RPMI7951 (cell line): ENCODE measurements at places on chromosomes 12 and 14. TPM values are rescaled to one million over a fixed set of nuclear protein-coding genes. Genes with fewer than 3 reads are reported as not detected.
A peak's percentile ranks its signal among the peaks of the same experiment; 100 is the strongest.

TPPP2 gene
- total RNA-seq = not detected in 2 replicates

ADCY6 gene
- 10.3 and 10.8 TPM in 2 replicates for total RNA-seq

TBK1 gene
- 26.2 and 32.1 TPM in 2 replicates for total RNA-seq

SERPINA10 gene
- total RNA-seq = not detected in 2 replicates

FBXO33 gene
- 11.5 and 13.1 TPM in 2 replicates for total RNA-seq

CLEC2A gene
- total RNA-seq = not detected in 2 replicates

PSMA6 gene
- 371 and 402 TPM in 2 replicates for total RNA-seq

KRT77 gene
- total RNA-seq = not detected in 2 replicates

SYNDIG1L gene
- not detected in 2 replicates for total RNA-seq

CACNA1C gene
- total RNA-seq = 0.98 and 1.6 TPM in 2 replicates

RNASE7 gene
- total RNA-seq = not detected in 2 replicates

- DNase-seq = no peak
These were observed 406.9 kb upstream of the SOX5 start for GRCh38 chr12:24356240-24356804.

DNA sequence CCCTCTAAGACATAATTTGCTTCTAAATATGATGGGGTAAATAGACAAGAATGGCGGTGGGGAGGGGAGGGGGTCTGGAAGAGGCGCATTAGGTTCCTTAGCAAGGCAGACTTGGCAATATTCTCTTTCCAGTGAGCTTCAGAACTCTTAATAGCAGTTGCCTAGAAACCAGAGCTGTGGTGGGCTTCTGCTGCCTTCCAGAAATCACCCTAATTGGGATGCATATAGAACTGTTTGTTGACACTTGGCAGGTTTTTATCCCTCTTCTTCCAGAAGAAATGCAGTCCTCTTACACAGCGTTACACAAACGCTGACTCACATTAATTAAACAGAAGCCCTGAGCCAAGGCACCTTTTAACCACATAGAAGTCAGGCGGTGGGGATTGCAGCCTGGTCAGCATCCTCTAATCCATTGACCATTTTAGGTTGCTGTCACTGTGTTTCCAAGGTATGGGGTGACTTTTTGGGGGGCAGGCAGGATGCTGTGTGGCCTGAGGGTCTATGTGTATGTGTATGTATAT lies 114.1 kb downstream of the CCDC60 start:
- no peak for DNase-seq

DNA sequence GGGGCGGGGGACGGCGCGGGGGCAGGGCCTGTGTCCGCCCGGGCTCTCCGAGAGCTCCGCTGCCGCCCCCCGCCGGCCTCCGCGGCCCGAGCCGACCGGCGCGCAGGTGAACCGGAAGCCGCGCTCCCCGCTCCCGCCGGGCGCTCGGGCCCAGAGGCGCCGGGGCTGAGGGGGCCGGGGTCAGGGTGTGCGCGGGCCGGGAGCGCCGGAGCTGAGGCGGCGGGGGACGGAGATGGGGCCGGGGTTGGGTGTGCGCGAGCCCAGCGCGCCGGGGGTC lies 431 bp downstream of the HIP1R start:
- DNase-seq = no peak

DNA sequence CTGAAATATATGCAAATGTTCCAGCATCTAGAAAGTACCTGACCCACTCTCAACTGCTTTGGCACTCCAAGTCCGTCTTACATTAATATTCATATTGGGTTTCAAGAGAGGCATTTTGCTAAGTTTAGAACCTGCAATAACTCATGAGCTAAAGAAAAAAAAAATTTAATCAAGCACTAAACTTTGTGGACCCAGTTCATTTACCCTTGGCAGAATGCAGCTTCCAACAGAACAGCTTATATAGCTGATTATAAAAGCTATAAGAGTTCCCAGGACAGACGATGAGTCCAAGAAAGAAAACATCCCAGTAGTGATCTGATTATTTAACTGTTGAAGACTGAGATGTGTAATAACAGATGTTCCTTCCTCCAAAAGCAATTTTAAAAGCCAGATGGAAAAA lies 592.0 kb downstream of the KCNH5 start:
- no peak for DNase-seq

DNA sequence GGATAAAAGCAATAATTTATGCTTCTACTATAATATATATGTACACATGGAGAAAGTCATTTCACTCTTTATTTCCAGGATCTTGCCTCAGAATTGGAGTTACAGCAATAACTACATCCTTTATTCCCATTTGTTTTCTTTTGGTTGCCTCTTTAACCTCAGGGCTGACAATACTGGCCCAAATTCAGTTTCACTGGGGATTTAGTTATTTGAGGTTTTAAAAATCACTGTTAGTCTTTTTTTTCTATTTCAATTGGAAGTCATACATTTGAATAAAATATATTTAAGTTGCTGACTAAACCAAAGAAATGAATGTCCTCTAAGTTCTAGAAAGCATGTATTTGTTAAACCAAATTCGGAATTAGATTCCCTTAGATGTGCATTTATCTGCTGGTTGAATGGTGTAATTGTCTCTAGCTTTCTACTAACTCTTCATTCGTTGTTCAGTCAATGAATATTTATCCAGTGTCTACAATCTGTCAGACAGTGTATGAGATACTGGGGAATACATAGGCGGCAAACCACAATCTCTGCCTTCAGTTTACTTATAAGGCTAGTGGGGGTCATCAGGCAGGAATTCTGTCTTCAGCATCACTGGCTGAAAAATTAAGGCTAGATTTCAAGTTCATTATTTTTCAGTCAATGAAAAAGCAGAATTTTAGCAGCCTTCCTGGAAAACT lies 190.8 kb upstream of the ARHGAP5 start:
- DNase-seq = peak; percentile 36

GRCh38 chr12:6549684-6550151 lies 6.1 kb downstream of the IFFO1 start:
- no peak for DNase-seq

GRCh38 chr14:105120056-105120455 lies 48.5 kb downstream of the JAG2 start:
- no peak for DNase-seq

DNA sequence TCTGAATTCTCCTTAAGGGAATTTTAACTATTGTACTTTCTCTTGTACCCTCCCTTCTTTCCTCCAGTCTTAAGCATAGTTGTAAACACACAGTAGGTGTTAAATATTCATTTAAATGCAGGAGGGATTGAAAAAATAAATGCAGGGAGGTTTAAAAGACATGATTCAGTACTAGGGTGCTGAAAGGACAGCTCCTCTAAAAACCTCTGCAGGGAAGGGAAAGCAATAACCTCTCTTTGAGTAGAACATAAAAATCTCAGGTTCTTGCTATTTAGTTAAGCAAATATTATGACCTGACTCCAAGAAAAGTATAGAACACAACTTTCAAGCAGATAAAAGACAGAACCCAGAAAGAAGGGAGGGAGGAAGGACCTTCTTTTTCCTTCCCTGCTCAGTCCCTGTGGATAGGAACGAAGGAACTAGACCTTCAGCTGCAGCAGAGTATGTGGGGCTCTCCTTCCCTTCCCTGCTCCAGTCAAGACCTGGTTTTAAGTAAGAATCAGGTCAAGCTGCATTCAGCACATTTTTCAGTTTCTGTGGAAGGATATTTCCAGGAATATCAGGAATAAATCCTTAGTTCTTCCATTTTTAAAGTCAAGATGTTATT lies 4.7 kb downstream of the MAP3K9 start:
- no peak for DNase-seq

GRCh38 chr12:50185301-50185895 lies 18.2 kb upstream of the CERS5 start:
- DNase-seq = no peak

DNA sequence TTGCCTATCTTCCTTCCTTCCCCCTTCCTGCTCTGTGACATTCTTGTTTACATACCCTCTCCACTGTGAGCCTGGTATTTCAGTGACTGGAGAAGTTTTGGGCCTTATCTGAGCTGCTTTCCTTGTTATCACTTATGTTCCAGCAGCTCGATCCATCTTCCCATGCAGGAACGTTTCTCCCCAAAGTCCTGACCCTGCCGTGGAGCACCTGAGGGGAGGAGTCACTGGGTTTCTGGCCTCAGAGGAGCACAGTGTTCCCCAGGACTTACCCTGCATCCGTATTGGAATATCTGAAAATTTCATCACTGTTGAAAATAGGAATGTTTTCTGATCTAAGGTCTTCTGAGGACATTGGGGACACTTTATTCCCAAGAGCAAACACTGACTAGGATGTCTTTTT lies 141.8 kb downstream of the CACNA1C start:
- DNase-seq = no peak

- DNase-seq = no peak
These were observed 82.0 kb downstream of the BTG1 start for GRCh38 chr12:92063641-92064040.

- peak; percentile 93 for DNase-seq
These were observed 7.1 kb downstream of the LTBP2 start for GRCh38 chr14:74604911-74605310.

DNA sequence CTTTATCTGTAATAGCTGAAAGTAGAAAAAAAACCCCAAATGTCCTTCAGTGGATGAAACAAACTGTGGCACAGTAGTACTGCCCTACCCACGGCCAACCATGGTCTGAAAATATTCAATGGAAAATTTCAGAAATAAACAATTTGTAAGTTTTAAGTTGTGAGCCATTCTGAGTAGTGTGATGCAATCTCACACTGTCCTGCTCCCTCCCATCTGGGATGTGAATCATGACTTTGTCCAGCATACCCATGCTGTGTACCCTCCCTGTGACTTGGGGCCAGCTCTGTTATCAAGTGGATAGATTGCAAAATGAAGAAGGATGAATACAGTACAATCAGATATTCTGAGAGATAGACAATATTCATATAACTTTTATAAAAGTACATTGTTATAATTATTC lies 106.2 kb downstream of the SMOC1 start:
- no peak for DNase-seq

- DNase-seq = no peak
These were observed 417.6 kb downstream of the PDZRN4 start for GRCh38 chr12:41605545-41606305.

DNA sequence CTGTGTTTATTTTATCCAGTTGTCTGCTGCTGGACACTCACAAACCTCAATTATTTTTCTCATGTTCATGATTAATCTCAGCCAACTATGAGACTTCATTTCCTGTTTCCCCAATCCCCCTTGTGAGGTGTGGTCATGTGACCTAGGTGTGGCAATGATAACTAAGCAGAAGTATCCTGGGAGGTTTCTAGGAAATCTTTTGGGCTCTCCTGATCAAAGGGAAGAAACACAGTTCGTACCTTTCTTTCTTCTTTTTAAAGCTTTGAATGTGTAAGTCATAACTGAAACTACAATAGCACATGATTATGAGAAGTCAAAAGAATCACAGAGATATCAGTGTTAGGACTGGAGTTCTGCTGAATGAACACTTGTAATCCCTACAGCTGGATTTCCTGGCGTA lies 34.4 kb upstream of the MANSC4 start:
- DNase-seq = no peak

DNA sequence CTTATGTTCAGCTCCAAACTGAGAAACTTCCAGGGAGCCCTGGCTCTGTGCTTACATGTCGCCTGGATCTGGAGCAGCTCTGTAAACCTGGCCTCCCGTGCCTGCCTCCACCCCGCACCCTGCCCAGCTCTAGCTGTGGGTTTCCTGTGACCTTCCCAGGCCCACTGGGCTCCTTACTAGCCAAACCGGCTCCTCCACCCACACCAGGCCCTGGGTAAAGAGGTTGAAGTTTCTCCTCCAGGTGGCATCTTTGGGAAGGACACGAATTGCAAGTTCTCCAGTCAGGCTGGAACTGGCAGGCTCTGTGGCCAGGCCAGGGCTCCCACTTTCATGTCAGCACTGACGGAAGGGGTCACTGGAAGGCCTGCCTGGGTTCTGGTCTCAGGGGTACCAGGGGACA lies 60.9 kb upstream of the ZFP36L1 start:
- DNase-seq = no peak

DNA sequence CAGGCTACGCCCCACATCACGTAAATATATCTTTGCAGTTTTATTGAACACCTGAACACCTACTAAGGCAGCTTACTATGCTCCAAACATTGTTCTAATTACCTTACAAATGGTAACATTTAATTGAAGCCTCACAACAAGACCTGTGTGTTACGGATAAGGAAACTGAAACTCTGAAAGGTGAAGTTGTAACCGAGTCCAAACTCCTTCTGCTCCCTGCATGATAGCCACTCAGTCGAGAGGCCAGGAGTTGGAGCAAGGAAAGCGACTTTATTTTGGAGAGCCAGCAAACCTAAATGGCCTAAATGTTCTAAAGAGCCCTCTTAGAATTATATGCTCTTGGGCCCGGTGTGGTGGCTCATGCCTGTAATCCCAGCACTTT lies 12.6 kb upstream of the TRPV4 start:
- no peak for DNase-seq

GRCh38 chr14:100609331-100609870 lies 22.2 kb upstream of the BEGAIN start:
- no peak for DNase-seq

DNA sequence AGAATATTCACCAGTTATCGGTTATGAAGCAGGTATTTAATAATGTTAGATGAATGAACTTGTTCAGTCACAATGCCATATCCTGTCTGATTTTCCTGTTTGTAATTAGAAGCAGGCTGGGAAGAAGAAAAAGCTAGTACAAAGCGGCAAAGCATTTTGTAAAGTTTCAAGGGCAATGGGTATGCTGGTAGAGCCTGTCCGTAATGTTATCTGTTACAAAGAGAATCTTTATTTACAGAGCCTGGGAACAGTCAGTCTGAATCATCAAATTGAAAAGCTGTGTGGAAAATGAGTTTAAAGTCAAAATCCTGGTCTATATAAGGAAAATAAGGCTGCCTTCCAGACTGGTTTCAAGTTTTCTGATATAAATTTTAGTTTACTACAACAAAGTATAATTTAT lies 40.5 kb downstream of the PARP11 start:
- no peak for DNase-seq

GRCh38 chr12:9792185-9792900 lies 31.6 kb upstream of the CD69 start:
- no peak for DNase-seq
